ENCODE measurements at places on chromosomes 3 and 15. TPM values are rescaled to one million over a fixed set of nuclear protein-coding genes. Genes with fewer than 3 reads are reported as not detected.

CHRNA3 gene
- total RNA-seq: 1.6 TPM

CCNB2 gene
- 374 TPM for total RNA-seq

HHATL gene
- total RNA-seq: not detected

TMIE gene
- total RNA-seq: not detected

POTEB gene
- not detected for total RNA-seq

OXNAD1 gene
- total RNA-seq: 28.7 TPM

RHOV gene
- not detected for total RNA-seq

CCDC54 gene
- not detected for total RNA-seq

DNA sequence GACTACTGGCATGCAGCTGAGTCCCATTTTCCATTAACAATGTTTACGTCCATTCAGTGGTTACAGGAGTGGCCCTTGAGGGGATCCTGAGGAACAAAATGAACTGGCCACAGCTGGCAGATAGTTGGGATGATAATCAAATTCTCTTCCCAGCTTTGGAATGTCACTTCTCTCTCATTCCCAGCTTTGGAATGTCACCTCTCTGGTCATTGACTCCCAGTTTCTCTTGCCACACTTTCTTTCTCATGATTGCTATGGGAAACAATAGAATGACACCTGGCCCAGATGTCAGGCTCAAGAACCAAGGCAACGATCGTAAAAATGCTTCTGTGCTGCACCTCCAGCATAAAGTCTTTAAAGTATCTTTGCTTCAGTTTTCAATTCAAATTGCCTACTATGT lies 34.0 kb downstream of the ATP13A4 start:
- no peaks in the 10 kb centered on the region for H3K4me1 ChIP-seq
- no peak overlapping the region for H3K27ac ChIP-seq
- no peak overlapping the region for H3K4me3 ChIP-seq
- DNase-seq: peak; percentile 3
- H3K27me3 ChIP-seq: no peaks in the 10 kb centered on the region

DNA sequence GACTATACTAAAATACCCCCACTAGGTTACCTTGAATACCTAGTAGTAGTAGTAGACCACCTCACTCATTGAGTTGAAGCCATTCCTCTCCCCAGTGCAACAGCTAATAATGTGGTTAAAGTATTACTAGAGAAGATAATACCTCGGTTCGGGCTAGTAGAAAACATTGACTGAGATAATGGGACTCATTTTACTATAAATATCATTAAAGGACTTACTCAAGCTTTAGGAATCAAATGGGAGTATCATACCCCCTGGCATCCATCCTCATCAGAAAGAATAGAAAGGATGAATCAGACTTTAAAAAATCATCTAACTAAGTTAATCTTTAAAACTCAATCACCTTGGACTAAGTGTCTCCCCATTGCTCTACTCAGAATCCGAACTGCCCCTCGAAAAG lies 49.0 kb upstream of the CACNA2D3 start:
- no peak overlapping the region for H3K4me3 ChIP-seq
- DNase-seq: no peak
- peaks cover 5% of the 10 kb centered on the region for H3K4me1 ChIP-seq

DNA sequence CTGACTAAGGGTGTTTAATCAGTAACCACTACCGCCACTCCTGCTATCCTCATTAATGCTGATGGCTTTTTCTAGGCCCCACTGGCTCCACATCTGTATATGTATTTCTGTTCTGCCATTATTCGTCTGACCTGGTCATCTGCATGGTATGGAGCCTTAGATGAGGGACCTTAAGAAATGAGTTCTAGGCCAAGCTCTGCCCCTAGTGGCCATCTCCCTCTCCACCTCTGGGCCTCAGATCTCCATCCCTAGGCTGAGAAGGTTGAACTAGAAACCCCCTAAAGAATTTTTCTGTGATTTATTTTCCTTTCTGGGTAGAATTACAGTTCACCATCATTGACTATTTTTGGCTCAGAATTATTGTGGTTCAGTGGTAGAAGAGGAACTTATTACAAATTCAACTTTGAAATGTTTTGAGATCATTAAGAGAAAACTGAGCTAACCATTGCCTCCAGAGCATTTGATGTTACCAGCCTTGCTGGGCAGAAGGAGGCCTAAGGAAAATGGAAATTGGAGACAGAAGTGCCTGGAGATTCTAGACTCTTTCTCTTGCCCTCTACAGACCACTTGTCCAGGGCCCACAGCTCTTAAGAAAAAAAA lies 325.2 kb upstream of the NR2E3 start:
- H3K27me3 ChIP-seq: no peaks in the 10 kb centered on the region
- no peaks in the 10 kb centered on the region for H3K4me1 ChIP-seq
- no peaks in the 10 kb centered on the region for H3K36me3 ChIP-seq
- no peak overlapping the region for H3K27ac ChIP-seq

- DNase-seq: peak; percentile 58
- H3K4me1 ChIP-seq: peaks cover 68% of the 10 kb centered on the region
- H3K27me3 ChIP-seq: no peaks in the 10 kb centered on the region
- no peak overlapping the region for H3K27ac ChIP-seq
- H3K4me3 ChIP-seq: no peak overlapping the region
- no peaks in the 10 kb centered on the region for H3K36me3 ChIP-seq
These were observed 42.6 kb upstream of the SEMA6D start for GRCh38 chr15:47674586-47675232.

- no peak overlapping the region for H3K27ac ChIP-seq
- no peaks in the 10 kb centered on the region for H3K4me1 ChIP-seq
- no peak for DNase-seq
- no peaks in the 10 kb centered on the region for H3K36me3 ChIP-seq
These were observed 760.4 kb downstream of the ZPLD1 start for GRCh38 chr3:103195216-103195615.

GRCh38 chr15:41659855-41660234 lies 360 bp upstream of the MGA start:
- no peak for DNase-seq
- H3K27me3 ChIP-seq: peaks cover 29% of the 10 kb centered on the region
- peaks cover 7% of the 10 kb centered on the region for H3K4me1 ChIP-seq
- H3K36me3 ChIP-seq: no peaks in the 10 kb centered on the region

DNA sequence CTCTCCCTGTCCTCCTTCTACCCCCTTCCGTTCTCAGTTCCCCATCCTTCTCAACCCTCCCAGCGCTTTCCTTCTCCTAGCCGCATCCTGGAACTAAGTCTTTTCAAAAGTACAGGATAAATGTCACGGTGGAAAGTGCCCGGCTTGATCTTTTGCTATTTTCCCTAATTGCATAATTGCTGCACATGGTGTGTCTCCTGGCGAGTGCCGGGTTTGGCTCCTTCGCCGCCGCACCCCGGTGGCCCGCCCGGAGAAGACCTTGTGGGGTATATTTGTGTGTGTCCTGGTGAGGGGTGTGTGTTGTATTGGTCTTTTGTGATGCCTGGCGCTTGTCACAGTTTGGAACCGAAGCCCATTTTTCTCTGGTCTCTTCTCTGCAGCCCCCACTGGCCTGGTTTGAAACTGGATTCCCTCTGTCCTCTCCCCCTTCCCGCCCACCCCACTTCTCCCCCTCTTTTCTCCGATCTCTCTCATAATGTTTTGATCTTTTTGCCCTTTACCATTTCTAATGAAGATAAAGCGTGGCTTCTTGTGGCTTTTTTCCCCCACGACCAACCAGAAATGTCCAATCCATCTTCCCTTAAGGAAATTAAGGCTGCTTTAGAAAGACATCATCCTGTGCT lies 692 bp downstream of the UBE2E2 start:
- H3K27ac ChIP-seq: no peak overlapping the region
- peaks cover 25% of the 10 kb centered on the region for H3K27me3 ChIP-seq
- H3K4me1 ChIP-seq: peaks cover 28% of the 10 kb centered on the region
- DNase-seq: peak; percentile 53
- H3K36me3 ChIP-seq: no peaks in the 10 kb centered on the region

- H3K4me1 ChIP-seq: no peaks in the 10 kb centered on the region
- no peak overlapping the region for H3K4me3 ChIP-seq
- no peak overlapping the region for H3K27ac ChIP-seq
- H3K27me3 ChIP-seq: no peaks in the 10 kb centered on the region
- no peaks in the 10 kb centered on the region for H3K36me3 ChIP-seq
These were observed 14.7 kb upstream of the MBNL1 start for GRCh38 chr3:152254041-152254440.

GRCh38 chr15:79195802-79196201 lies 86.7 kb upstream of the ANKRD34C start:
- no peak for DNase-seq
- no peaks in the 10 kb centered on the region for H3K27me3 ChIP-seq
- H3K4me1 ChIP-seq: peaks cover 24% of the 10 kb centered on the region
- no peaks in the 10 kb centered on the region for H3K36me3 ChIP-seq

DNA sequence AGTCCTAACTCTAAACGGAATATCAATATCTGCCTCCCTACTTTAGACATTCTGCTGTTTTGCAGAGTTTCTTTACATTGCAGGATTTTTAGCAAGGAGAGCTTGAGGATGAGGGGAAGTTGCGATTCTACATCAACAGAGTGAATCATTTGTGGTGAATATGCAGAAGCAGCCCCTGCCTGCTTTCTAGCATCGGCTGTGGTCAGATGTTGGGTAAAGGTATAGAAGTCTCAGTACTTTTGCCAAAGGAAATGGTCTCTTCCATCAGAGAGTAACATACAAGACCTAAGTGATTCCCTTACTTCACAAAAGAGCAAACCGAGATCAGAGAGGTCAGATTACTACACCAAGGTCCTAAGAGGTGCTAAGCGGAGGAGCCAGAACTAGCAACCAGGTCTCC lies 15.2 kb downstream of the ST3GAL6 start:
- no peak overlapping the region for H3K4me3 ChIP-seq
- peaks cover 6% of the 10 kb centered on the region for H3K4me1 ChIP-seq
- DNase-seq: no peak
- no peaks in the 10 kb centered on the region for H3K36me3 ChIP-seq
- H3K27ac ChIP-seq: no peak overlapping the region

All from neural progenitor cell (in vitro differentiated cells).